ENCODE measurements at places on chromosomes 3 and 15.
A peak's percentile ranks its signal among the peaks of the same experiment; 100 is the strongest.

GRCh38 chr3:10370429-10370828 lies 49.5 kb upstream of the SEC13 start:
- DNase-seq: no peak

GRCh38 chr3:105584003-105584790 lies 217.5 kb downstream of the ALCAM start:
- no peak for DNase-seq

- DNase-seq: no peak
These were observed 215.6 kb upstream of the VEPH1 start for GRCh38 chr3:157718800-157719199.

GRCh38 chr3:180871901-180872300 lies 40.6 kb upstream of the FXR1 start:
- no peak for DNase-seq

GRCh38 chr3:155070932-155071387 lies 9.2 kb upstream of the MME start:
- DNase-seq: no peak

DNA sequence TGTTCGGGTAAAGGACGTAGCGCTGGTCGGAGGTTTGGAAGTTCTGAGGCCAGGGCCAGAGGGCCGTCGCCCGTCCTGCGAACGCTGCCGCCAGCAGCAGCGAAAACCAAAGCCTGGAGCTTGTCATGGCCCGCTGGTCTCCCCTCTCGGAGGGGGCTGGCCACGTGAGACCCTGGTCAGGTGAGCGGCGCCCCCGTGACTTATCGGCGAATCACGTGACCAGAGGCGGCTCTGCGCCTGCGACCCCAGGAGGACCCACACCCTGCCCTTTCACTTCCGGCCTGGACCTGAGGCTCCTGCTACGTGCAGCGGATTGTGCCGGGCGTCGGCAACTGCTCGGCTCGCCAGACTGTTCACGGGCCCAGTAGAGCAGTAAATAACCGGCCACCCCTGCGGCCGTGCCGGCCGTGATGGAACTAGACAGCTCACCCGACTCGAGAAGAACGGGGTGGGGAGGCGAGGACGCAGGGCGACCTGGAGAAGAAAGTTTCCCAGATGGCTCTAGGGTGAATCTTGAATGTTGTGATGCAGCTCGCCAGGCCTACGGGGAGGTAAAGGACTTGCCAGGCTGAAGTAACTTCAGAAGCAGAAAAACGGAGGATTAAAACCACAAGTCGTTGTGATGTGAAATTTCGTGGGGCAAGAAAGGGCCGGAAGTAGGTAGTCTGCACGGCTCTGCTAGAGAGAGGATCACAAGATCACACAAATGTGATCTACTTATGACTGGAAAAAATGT lies at the start of gene HEXA:
Gene HEXA (minus strand): TSS at position 169 of the 736 bp plus-strand sequence. CDS start 42 bp downstream, at position 127.
- DNase-seq: peak; percentile 55

DNA sequence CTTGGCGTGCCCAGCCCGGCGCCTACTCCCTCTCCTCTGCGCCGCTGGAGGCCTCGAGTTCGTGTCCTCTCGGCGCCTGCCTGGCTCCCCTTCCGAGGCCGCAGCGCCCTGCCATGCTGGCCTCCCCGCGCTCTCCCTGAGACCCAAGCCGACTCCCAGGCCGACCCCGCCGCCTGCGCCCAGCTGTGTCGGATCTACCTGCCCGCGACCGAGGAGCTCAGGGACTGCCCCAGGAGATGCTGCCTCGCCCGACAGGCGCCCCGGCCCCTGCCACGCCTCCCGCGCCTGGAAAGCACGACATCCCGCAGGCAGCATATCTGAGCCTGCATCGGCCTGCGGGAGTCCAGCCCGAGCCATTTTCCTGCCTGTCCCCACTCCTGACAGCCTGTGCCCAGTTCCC lies 16.1 kb downstream of the PAQR9 start:
- DNase-seq: no peak

- no peak for DNase-seq
These were observed 35.4 kb upstream of the ESYT3 start for GRCh38 chr3:138398791-138399575.

DNA sequence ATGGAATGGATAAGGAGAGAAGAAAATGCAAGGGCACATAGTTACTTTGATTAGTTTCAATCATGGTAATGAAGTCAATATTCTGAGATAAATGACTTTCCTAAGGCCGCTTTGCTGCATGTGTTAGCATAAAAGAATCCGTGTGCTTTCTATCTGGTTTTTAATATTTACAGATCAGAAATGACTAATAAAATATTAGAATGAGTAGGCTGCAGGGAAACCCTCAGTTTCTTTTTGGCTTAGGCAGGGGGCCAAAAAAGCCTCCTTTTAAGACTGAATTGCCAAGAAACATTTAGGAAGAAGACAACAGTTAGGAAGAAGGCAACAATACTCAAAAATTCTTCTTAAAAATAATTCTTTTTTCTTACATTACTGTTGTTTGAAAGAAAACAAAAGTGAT lies 11.6 kb downstream of the NEK11 start:
- DNase-seq: no peak

DNA sequence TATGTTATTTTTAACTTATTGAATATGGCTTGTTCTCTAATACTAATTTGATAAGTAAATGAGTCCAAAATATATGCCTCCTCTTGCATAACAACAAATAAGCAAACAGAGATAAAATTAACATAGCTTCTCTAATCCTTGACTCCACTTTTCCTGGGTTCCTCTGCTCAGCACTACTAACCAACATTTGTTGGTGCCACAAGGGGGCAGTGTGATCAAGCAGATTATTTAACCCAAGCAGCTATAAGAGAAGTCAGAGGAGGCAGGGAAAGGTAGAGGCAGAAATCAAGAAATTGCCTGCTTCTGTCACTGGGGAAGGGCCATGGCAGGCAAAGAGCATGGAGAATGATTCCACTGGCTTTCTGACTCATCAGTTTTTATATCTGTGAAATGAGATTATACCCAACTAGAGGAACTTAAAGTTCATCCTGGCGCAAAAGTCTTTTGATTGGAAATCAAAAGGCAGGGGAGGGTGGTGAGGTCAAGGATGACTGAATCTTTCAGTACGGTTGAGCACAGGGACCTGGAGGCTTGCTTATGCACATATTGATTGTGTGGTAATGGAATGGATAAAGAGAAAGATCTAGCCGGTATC lies 152.2 kb downstream of the IGSF11 start:
- DNase-seq: peak; percentile 45

DNA sequence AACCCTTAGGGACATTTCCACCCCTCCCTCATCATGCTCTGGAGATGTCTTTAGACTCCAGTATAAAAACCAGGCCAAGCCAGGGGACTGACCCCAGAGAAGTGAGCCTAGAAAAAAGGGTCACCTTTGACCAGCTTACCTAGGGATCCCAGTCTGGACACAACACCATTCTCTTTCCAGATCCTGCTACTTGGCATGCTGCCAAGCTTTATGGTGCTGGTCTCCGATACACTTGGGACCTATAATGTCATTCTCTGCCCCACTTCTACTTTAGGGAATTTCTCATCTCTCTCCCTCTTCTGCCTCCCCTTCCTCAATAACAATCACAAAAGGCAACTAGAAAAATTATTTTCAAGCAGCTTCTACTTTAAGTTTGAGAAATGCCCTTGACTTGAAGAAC lies 124.4 kb downstream of the LRRN1 start:
- no peak for DNase-seq

GRCh38 chr3:176950743-176951142 lies 246.5 kb downstream of the TBL1XR1 start:
- DNase-seq: no peak

- no peak for DNase-seq
These were observed 41.4 kb upstream of the FLNB start for GRCh38 chr3:57966829-57967228.

DNA sequence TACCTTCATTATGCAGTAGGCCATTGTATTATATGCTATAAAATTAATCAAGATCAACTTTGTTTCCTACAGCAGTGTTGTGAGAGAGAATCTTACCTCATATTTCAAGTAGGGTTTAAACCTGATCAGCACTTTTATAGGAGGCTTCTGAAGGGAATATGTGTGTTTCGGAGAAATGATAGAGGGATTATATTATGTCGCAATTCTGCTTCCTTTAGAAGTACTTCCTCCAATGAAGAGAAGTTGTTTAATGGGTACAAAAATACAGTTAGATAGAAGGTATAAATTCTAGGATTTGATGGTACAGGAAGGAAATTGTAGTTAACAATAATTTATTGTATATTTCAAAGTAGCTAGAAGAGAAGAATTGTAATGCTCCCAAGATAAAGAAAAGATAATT lies 54.9 kb downstream of the NSUN3 start:
- no peak for DNase-seq

- peak; percentile 58 for DNase-seq
These were observed 40.1 kb downstream of the DLG1 start for GRCh38 chr3:197258168-197258755.

GRCh38 chr3:73432023-73432705 lies 192.6 kb downstream of the PDZRN3 start:
- no peak for DNase-seq

GRCh38 chr15:101190092-101190595 lies 61.7 kb downstream of the CHSY1 start:
- DNase-seq: no peak

DNA sequence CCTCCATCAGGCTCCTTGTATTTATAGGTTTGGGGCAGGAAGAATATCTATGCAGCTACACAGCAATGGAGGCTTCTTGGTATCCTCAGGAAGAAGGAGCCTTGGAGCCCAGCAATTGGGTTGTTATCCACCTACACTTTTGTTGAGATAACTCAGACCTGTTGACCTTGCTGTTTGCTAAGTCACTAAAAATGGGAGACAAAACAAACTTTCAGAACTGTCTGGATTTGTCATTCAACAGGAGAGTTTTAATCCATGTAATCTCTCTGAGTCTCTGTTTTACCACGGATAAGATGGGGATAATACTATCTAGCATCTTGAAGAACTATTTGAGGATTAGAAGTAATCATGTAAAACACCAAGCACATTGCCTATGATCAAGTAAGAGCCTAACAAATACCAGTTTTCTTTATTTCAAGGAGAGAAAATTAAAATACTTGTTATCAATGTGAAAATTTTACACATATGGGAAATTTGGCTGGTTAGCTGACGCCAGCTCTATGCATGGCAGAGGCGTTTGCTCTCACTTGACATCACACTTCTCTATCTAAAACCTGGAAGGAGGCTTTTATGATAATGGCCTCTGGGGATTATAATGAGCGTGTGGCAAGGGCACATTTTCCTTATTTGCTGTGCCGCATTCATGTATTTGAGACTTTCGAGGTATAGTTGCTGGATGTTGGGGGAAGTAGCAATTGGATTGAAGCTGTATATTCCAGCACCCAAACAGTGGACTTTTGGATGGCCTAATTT lies 215.6 kb downstream of the PDCD6IP start:
- DNase-seq: no peak

- DNase-seq: no peak
These were observed 90.2 kb upstream of the FGF12 start for GRCh38 chr3:192817506-192817905.

DNA sequence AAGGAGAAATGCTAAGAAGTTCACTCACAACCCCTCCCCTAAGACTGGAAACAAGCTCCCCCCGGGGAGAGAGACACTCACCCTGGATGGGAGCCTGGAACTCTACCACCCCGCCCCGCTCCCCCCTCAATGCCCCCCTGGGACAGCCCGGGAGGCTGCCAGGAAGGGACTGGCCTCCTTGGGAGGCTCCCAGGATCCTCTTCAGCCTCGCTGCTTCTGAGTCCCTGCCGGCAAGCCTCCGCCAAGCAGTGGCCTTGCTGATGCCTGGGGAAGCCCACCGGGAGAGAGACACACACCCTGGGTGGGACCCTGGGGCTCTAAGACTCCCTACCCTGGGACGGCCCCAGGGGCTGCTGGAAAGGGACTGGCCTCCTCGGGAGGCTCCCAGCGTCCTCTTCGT lies 33.4 kb downstream of the CPEB1 start:
- no peak for DNase-seq

DNA sequence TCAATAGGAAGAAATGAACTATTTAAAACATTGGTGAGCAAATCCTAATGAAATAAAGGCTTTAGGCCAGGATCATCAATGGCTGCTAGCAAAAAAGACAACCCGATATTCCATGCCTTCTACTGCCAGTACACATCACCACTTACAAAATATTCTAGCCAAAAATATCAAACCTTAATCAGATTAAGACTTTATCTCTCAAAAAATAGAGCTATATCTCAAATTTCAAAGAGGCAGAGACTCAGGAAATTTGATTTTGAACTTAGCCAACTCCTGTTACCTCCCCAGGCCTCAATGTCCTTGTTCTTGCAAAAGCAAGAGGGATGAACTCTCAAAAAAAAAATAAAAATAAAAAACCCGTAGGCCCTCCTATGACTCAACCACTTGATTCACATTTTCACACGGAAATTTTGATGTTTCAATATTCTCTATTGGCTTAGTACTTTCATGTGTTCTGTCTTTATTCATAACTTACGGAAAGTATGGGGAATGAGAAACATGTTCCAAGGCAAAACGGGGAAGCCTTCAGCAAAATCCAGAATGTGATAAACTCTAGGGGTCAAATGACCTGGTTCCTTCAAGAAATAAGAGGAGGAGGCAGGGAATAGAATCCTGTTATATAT lies 273.3 kb upstream of the ZPLD1 start:
- no peak for DNase-seq

GRCh38 chr15:28125673-28126651 lies 26.8 kb upstream of the OCA2 start:
- DNase-seq: peak; percentile 1

DNA sequence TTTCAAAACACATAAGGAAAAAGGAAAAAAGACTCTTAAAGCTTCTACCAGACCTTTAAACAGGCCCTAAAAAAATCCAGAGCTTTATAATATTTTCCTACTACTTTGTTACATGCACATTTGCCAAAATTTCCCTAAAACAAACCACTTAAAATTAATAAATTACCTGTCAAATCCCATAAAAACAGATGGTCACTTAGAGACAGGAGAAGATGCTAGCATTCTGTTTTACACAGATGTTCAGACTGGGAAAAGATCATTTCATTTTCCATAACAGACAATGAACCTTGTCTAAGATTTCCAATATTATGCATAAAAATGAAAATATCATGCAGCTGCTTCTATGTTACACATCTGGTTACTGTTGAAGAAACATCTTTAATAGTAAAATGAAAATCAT lies 66.6 kb downstream of the SUCLG2 start:
- DNase-seq: no peak

- no peak for DNase-seq
These were observed 6.9 kb upstream of the RPL35A start for GRCh38 chr3:197942956-197943556.

DNA sequence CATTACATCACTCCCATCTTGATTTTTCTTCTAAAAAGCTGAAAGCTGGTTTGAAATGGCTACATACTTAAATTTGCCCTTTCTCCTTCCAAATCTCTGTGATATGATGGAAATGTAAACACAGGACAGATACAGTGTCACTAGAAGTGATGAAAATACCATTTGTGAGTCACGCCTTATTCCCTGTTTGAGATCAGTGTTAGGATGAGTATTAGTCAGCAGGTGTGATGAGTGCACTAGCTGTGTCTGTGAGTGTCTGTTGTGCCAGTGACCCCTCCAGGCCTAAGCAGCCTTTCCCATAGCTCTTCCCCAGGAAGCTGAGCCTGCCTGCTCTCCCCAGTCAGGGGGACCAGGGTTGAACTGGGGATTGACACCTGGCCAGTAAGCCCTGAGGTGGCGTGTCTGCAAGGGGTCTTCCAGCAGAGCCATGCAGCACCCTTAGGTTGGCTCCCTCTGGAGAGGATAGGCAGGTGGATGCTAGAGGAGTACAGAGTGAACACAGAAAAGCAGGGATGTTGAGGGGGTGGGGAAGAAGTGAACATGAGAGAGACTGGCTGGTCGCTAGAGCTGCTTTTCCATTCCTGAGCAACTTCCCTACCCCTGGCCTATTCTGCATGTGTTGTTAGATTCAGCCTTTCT lies 92.0 kb downstream of the PDE8A start:
- no peak for DNase-seq
